Stimulated activated CD4-positive, alpha-beta T cell treated with anti-CD3 and anti-CD28 coated beads, Interleukin-1b, Interleukin-23, amount 100 ng/mL, for 1 hour (primary cell): ENCODE measurements at places on chromosomes 4 and X.

DNA sequence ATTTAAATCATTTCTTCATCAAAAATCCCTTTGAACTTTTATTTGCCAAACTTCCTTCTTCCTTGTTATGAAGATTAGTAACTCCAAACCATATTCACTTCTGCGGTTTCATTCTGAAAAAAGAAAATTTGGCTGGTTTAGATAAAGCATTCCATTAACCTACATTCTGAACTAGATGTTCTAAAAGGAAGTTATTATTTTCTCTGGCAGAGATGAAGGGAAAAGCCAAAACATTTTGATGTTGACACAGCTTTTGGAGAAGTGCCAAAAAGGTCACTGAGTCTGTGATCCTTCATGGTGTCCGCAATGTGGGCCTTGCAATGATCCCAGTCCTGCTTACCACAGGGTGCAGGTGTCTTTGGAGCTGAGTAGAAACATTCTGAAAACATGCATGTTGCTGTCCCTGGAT, 36.0 kb downstream of the CXCL8 start:
- no peak for DNase-seq

DNA sequence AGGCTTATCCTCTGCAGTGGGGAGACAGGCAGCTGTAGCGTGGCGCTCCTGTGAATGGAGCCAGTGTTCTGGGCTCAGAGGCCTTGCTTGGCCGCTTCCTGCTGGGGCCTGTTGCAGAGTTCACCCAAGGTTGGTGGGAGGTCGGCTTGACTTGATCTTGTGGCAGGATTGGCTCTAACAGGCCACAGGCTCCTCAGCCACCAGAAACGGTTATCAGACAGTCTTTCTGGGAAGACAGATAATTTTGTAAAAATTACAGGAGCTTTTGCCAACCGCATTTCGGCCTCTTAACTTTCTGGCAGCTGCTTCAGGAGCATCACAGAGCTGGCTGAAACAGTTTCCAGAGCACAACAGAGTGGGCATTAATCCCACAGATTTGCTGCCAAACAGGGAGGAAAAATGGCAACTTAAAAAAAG, 66.4 kb downstream of the DIPK2B start:
- DNase-seq, result no peak

DNA sequence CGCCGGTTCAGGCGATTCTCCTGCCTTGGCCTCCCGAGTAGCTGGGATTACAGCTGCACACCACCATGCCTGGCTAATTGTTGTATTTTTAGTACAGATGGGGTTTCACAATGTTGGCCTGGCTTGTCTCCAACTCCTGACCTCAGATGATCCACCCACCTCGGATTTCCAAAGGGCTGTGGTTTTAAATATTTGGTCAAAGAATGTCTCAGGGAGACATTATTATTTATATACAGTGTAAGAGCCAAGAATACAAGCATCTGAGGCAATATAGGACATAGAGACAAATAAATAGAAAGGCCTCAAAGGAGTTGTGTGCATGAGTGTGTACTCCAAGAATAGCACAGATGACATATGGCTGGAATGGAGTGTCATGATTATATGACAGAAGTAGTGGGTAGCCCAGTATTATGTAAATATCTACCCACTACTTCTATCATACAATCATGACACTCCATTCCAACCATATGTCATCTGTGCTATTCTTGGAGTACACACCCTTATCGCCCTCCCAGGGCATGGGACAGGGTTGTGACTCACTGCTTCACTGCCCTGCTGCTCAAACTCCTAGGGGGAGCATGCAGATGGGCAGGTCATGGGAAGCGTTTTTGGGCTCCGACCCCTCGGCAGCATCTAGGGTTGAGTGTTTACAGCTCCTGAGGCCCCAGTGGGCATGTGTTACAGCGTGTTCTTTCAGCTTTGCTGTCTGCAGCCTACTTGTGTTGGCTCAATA, 1649.8 kb upstream of the PCDH10 start:
- DNase-seq, result no peak

GRCh38 chrX:110743679-110744340, 51.8 kb downstream of the CHRDL1 start:
- no peak for DNase-seq

GRCh38 chr4:118807659-118808058, 28.3 kb downstream of the SEC24D start:
- no peak for DNase-seq

- DNase-seq, result no peak
Observed at GRCh38 chr4:184376126-184376838, 98.1 kb downstream of the IRF2 start.

DNA sequence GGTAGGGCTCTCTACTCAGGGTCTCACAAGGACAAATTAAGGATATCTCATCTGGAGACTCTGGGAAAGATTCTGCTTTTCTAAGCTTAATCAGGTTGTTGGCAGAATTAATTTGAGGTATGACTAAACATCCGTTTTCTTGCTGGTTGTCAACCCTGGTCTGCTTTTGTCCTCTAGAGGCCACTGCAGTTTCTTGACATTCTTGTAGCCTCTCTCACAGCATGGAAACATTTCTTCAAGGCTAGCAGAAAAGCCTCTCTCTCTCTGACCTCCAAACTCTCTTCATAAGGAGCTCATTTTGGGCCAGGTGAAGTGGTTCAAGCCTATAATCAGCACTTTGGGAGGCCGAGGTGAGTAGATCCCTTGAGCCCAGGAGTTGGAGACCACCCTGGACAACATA, 749.5 kb upstream of the PCDH7 start:
- DNase-seq, result no peak

- no peak for DNase-seq
Observed at GRCh38 chr4:89021684-89022083, 35.3 kb downstream of the FAM13A start.

GRCh38 chr4:54539500-54540029, 118.2 kb upstream of the KIT start:
- DNase-seq, result no peak

DNA sequence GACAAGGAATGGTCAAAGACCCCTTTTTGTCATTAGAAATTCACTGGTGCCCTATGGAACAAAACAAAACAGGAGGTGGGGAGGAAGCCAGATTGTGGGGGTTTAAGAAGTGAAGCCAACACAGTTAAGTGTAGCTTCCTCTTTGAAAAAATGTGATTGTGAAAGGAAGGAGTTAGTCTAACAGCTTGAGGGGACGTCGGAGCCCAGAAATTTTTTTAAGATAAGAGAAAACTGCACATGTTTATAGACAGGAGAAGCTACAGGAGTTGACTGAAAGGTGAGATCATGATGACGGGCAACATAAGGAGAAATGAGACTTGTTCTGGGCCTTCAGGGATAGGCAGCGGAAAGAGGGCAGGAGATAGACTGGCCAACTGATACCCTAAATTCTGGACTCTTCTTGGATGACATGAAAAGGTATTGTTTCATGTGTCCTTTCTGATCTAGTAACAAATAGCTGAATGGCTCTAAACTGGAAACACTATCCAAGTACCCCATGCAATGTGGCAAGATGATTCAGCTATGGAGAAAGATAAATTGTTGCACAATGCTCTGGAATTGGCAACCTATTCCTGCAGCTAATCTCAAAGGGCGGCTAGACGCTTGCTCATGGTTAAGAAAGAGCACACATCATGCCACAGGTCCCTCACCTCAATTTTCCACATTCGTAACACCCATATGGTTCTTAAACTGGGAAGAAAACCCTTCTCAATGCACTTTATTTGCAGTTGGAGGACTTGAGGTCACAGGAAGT, 3.7 kb upstream of the HDAC8 start:
- DNase-seq, result no peak

- DNase-seq, result no peak
Observed at GRCh38 chrX:11446336-11446735, 153.1 kb downstream of the AMELX start.

- no peak for DNase-seq
Observed at GRCh38 chr4:5142726-5143125, 91.4 kb downstream of the STK32B start.

GRCh38 chr4:123505095-123506010, 108.8 kb downstream of the SPRY1 start:
- DNase-seq, result no peak

DNA sequence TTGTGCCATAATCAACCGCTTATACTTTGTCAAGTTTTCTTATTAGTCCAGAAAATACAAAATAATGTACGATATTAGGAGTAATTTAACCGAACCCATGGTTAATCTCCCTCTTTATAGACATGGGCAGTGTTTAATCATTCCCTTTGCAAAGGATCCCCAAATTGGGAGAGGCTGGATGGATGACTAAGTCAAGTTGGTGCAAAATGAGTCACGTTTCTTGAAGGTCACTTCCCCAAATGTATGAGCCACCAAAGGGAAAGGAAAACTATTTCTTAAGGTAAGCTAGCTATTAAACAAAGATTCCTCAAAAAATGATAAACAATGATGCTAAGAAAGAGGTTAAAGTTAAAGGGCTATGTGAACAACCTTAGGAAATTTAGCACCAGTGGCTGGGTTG, 17.5 kb downstream of the MAML3 start:
- no peak for DNase-seq

- no peak for DNase-seq
Observed at GRCh38 chr4:183140911-183141320, 41.9 kb downstream of the WWC2 start.

DNA sequence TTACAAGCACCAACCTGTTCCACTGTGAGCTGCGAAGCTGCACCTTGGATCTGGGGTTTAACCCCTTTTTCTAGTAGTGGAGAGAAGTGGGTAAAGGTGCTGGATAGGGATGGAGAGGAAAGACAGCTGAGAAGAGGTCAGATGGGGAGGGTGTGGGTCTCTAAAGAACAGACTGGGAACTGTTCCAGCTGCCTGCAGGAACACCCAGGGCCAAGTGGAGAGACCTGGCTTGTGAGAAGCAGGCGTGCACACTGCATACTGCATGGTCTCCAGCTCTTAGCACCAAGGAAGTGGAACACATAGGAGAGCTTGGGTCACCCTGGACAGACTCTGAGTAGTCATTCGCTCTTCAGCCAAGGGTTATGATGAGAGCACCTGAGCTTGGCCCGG, 16.1 kb downstream of the BCOR start:
- DNase-seq, result no peak

- no peak for DNase-seq
Observed at GRCh38 chrX:66074920-66075879, 35.3 kb upstream of the VSIG4 start.

GRCh38 chr4:188778905-188779304, 639.7 kb downstream of the TRIML1 start:
- no peak for DNase-seq

- no peak for DNase-seq
Observed at GRCh38 chrX:149916745-149917392, 12.5 kb upstream of the HSFX4 start.

GRCh38 chr4:5220028-5220427, 168.7 kb downstream of the STK32B start:
- DNase-seq, result no peak

GRCh38 chr4:148998719-148999118, 556.5 kb upstream of the NR3C2 start:
- DNase-seq, result no peak

DNA sequence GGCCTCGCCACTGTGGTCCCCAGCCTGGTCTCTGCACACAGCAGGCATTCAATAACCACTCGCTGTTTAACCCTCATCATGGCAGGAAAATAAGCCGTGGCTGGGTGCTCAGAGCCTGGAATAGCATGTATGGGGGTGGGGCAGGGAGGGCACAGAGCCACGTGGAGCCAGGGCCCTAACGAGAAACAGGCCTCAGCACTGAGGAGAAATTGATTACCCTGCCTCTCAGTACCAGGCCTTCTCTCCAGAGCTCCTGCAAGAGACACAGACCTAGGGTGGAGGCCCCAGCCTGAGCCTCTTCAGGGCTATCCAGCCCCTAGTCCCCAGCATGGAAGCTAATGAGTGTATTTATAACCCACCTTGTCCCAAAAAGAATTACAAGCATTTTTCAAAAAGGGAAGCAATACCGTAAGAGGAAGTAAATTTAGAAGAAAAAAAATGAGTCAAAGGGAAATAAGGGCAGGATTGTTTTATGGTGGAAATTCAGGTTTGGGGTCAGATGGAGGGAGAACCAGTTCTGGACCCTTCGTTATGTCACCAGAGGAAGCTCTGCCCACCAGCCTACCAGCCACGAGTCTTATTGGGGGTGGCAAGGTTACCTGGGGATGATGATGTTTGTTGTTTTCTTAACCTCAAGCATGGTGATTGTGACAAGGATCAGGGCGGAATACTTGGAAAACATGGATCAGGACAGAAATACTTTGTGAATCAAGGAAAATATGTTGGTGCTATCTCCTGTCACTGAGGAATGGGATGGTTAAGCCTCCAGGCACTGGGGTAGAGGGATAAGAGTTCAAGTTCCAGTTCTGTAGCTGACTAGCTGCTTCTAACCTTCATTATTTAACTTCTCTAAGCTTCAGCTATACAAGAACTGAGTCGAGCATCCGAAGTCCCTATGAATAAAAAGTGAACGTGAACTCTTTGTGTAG, 101.9 kb upstream of the RBPJ start:
- DNase-seq, result no peak

DNA sequence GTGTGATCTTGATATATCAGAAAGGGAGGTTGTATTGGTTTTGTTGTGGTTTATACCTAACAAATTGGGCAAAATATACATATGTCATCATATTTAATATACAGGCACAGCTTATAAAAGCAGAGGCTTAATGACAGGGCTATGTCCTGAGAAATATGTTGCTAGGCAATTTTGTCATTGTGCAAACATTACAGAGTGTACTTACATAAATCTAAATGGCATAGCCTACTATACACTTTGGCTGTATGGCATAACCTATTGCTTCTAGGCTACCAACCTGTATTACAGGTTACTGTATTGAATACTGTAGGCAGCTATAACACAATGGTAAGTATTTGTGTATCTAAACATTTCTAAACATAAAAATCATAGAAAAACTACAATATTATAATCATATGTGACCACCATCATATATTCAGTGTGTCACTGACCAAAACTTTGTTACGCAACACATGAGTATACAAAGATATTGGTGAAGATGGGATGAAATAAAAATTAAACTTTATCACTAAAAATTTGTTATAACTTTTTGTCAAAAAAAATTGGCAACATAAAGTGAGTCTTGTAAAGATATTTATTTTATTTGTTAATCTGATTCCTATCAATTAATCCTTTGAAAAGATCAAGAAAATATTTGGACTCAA, 414.0 kb upstream of the HS3ST1 start:
- DNase-seq, result no peak

GRCh38 chrX:55011294-55011693, 11.1 kb downstream of the APEX2 start:
- no peak for DNase-seq

GRCh38 chrX:21674430-21675186, 16.5 kb upstream of the KLHL34 start:
- no peak for DNase-seq

DNA sequence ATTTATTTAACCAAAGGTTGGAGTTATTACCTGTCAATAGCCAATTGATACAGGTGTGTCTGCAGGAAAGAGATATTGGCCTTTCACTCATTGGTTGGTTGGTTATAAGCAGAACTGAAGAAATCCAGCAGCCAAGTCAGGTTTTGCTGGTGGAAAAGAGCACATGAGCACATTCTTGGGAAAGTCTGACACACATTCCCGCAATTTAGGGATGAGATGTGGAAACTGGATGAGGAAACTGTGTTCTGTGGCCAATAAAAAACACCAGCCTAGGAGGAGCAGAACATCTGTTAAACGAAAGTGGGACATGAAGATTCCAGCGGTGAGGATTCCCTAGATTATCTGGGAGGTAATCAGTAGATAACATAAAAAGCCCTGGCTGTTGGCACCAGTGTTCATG, 567.4 kb upstream of the CPEB2 start:
- no peak for DNase-seq
